HepG2 (cell line): ENCODE measurements at places on chromosomes 7 and 10. TPM values are rescaled to one million over a fixed set of nuclear protein-coding genes. Genes with fewer than 3 reads are reported as not detected.

STK31 gene
- not detected in 2 replicates for total RNA-seq

SPACDR gene
- total RNA-seq: not detected in 2 replicates

ARHGEF5 gene
- 1.2 and 1.3 TPM in 2 replicates for total RNA-seq

CLRN3 gene
- total RNA-seq: not detected in 2 replicates

CRCP gene
- 31.0 and 41.1 TPM in 2 replicates for total RNA-seq

NXPH1 gene
- total RNA-seq: not detected in 2 replicates

SCRN1 gene
- total RNA-seq: 49.8 and 74.4 TPM in 2 replicates

SPDYE3 gene
- not detected in 2 replicates for total RNA-seq

ADGRA1 gene
- total RNA-seq: not detected in 2 replicates
